Stimulated activated CD8-positive, alpha-beta memory T cell treated with anti-CD3 and anti-CD28 coated beads, Interleukin-15, amount 100 ng/mL, for 4 hours (primary cell): ENCODE measurements at places on chromosomes 11 and 22.
A peak's percentile ranks its signal among the peaks of the same experiment; 100 is the strongest.

GRCh38 chr11:93861808-93862207, 11.4 kb upstream of the VSTM5 start:
- no peak for DNase-seq

DNA sequence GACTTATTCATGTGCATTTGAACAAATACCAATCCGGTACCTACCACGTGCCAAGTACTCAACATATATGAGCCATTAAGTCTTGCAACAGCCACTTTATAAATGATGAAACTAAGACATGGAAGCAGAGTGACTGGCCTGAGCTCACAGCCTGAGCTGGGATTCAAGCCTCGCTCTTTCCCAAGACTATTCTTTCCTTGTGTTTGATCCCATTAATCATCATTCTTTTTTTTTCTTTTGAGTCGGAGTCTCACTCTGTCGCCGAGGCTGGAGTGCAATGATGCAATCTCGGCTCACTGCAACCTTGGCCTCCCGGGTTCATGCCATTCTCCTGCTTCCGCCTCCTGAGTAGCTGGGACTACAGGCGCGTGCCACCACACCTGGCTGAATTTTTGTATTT, 119.3 kb downstream of the ABTB2 start:
- no peak for DNase-seq

DNA sequence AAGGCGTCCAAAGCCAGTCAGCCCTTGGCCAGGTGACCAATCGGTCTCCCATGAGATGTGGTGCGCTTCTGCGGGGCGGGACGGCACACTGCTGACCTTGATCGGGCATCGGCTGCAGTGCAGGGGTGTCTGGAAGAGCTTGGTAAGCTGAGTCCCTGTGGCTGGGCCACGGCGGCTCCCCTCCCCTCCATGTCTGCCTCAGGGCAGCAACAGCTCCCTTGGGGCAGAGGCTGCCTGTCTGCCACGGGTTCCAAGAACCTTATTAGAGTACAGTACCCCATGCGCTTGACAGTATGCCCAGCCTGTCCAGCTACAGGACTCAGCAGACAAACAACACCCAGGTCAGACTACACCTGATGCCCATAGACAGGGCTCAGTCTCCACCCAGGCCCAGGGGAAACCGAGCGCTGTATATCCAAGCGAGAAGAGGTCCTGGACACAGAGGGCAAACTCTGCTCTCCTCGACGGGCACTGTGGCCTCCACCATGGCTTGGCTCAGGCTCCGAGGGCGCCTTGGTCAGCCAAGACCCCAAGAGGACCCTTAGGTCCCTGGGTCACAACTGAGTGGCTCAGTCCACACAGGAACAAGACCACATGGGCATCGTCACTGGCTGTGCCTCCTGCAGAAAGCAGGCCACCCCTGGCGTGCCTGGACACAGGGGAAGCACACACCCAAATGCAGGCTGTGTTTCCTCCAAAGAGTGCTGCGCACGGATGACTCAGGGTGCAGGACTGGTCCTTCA, 18.9 kb downstream of the TSPAN32 start:
- no peak for DNase-seq

GRCh38 chr11:1047595-1048156, 11.2 kb upstream of the MUC6 start:
- no peak for DNase-seq

DNA sequence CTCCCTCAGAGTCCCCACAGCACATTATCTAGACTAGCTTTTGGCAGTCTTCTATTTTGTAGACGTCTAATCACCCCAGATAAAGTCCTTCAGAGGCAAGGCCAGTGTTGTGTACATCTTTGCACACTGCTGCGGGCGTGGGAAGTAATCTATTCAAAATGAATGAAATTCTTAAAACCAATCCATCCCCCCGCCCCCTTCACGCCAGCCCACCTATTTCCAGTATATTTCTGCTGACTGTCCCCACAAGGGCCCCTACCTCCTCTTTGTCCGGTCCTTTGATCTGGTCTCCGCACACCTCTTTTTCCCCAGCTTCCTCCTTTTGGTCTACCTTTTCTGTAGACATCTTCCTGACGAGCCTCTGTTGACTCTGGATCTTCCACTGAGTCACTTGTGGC, 375 bp downstream of the BSCL2 start:
- no peak for DNase-seq

DNA sequence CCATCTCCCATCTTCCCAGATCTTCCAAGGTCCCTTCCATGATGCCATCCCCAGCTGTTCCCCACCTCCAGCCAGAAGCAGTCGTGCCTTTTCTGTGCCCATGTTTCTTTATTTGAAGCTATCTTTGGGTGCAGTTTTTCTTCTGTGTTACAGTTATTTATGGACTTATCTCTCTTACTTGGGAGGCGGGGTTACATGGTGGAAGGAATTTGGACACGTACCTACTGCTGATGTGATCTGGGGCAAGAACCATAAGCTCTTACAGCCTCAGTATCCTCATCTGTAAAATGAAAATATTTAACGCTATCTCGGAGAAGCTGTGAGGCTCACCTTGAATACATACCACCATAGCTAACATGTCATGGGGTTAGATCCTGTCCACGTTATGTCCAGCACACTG, 98.9 kb downstream of the ZBTB16 start:
- DNase-seq = no peak

GRCh38 chr11:122743949-122744348, 88.4 kb downstream of the UBASH3B start:
- peak; percentile 81 for DNase-seq

GRCh38 chr11:42576318-42576717, 735.5 kb upstream of the API5 start:
- DNase-seq = no peak

- DNase-seq = no peak
These were observed 66.1 kb upstream of the SPON1 start for GRCh38 chr11:13896175-13896980.

DNA sequence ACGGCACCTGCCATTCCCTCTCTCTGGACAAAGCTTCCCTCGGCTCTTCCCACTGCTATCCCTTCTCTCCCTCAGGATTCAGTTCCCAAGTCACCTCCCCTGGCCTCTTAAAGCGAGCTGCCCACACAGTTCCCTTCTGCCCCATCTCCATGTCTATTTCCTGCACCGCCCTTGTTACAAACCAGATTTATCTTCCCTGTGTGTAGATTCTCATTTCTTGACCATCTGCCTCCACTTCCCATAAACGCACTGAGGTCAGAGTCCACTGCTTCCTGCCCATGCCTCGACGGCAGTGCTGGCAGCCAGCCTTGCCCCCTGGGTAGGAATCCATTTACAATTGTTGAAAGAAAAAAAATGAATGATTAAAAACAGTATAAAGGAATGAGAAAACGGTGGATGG, 11.6 kb upstream of the APOBEC3B start:
- DNase-seq = no peak

GRCh38 chr11:73271936-73272679, at the start of gene P2RY6:
Gene P2RY6, plus strand, starts transcription at chr11:73272338. Its CDS starts 24,181 bp downstream, at chr11:73296519.
- DNase-seq = no peak

GRCh38 chr22:30602049-30602448, 4.9 kb upstream of the TCN2 start:
- no peak for DNase-seq

GRCh38 chr22:23793326-23793725, 6.6 kb downstream of the SMARCB1 start:
- DNase-seq = no peak

GRCh38 chr11:128509621-128510389, 77.6 kb downstream of the ETS1 start:
- no peak for DNase-seq

DNA sequence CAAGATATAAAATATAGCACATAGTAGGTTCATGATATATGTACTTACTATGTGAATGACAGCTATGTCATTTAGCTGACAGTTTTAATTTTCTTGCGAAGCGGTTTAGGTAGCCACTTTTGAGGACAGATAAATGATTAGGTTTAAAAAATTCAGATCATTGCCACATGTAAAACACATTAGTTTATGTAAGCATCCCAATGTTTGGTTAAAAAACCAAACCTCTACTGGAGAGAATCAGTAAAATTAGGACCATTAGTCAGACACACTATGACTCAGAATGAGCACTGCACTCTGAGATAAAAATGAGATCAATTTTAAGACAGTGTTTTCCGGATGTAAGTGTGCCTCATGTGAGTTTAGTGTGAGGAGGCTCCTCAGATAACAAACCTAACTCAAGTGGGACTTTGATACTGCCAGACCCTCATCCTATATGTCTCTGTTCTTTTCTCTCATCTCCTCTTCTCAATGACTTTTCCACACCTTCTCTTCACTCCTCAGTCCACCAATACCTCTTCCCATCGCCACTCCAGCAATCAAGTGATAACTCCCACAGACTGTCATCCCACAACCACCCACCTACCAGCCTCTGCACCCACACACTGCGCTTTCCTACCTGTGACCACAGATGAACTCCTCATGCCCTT, 6.8 kb upstream of the OR2AT4 start:
- DNase-seq = no peak

GRCh38 chr22:48827904-48828555, 999.6 kb downstream of the BRD1 start:
- DNase-seq = no peak

DNA sequence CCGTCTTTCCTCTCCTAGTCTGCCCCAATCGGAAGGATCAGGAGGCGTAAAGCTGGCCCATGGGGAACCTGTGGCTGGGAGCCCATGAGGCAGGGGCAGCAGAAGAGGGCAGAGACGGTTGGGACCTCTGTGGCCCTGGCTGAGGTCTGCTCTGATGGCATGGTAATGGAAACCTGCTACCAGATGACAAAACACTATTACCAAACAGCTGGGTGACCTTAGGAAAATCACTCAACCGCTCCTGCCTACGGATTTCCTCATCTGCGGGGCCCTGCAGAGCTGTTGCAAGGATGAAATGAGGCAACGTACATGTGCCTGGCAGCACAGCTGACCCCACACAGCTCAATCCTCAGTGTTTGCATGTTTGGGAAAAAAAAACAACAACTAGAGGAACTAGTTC, 4.6 kb downstream of the AP5B1 start:
- no peak for DNase-seq

DNA sequence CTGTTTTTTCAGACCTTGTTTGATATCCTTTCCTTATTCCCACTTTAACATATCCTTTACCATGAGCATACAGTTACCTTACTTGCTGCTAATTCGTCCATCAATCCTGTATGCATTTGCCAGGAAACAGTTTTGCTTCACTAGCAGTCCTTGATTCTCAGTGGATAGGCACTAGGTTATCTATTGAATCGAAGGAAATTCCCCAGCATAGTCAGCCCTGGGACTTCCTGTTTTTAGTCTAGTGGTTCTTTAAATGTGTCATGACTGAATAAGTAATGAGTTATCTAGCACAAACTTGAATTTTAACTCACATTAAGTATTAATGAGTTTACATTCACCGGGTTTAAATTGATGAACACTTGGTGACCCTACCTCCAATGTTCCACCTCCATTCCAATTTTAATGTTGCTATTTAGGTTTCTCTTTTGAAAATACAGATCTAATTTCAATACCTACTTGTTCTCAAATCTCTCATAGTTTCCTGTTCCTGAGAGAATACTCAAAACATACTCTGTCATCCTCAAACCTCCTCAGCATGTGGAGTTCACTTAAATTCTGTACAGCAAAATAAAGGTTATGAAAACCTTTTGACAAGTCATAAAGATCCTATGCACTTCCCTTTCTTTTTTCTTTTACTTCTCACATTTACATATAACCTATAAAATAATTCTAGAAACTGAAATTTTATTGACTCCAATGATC, 1375.1 kb upstream of the TENM4 start:
- DNase-seq = no peak

DNA sequence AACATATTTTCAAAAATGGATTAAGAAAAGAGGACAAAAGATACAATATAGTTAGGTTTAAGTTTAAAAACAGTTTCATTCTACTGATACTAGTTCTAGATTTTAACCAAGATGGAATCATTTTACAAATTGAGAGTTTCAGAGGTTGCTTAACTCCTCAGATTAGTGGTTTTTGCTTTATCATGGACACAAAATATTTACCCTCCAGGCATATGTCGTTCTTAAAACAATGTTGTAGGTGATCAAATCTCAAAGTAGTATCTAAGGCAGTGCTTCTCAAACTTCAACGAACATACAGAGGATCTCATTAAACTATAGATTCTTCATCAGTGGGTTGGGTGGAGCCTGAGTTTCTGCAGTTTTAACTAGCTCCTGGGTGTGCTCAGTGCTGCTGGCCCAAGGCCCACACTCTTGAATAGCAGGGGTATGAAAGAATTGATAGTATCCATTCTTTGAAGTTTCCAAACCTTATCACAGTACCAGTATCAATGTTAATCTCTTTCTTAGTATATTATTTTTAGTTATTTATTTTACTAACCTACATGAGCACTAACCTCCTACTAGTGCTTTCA, 48.0 kb downstream of the YAP1 start:
- DNase-seq = no peak

GRCh38 chr11:134901542-134901941, 489.5 kb upstream of the B3GAT1 start:
- DNase-seq = no peak

DNA sequence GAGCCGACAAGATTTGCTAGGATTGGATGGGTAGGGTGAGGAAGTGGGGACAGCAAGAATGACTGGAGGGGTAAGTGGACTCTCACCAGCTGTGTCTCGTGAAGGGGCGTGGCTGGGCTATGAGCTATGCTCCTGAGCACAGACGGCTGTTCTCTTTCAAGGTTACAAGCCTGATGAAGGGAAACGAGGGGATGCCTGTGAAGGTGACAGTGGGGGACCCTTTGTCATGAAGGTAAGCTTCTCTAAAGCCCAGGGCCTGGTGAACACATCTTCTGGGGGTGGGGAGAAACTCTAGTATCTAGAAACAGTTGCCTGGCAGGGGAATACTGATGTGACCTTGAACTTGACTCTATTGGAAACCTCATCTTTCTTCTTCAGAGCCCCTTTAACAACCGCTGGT, 19.9 kb downstream of the F2 start:
- DNase-seq = no peak

- DNase-seq = no peak
These were observed 2.1 kb downstream of the LGALS12 start for GRCh38 chr11:63508009-63508408.

- DNase-seq = no peak
These were observed 1.4 kb downstream of the MICAL2 start for GRCh38 chr11:12111549-12112520.

DNA sequence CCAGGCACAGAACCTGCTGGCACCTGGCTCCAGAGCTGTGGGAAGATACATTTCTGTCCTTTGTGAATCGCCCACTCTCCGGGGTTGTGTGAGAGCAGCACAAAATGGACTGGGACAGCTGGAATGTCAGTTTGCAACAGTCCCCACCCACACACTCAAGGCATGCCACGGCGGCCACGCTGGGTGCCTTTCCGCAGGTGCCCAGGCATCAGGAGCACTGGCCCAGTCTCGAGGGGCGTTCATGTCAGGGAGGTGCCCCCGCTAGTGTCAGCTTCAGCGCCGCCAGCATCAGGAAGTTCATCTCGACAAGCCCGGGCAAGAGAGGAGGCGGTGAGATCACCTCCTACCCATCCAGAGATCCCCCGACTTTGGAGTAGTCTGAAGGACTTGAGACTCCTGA, 2.1 kb downstream of the TP53AIP1 start:
- DNase-seq = no peak

GRCh38 chr22:19707347-19708290, 6.7 kb upstream of the SEPTIN5 start:
- DNase-seq = no peak

GRCh38 chr11:76891285-76891684, 30.6 kb downstream of the ACER3 start:
- no peak for DNase-seq

- DNase-seq = no peak
These were observed 23.9 kb upstream of the CRTAM start for GRCh38 chr11:122814401-122814800.

- no peak for DNase-seq
These were observed 2.7 kb downstream of the RAB3IL1 start for GRCh38 chr11:61914471-61915171.
